ENCODE measurements at places on chromosomes 2 and 18.

DNA sequence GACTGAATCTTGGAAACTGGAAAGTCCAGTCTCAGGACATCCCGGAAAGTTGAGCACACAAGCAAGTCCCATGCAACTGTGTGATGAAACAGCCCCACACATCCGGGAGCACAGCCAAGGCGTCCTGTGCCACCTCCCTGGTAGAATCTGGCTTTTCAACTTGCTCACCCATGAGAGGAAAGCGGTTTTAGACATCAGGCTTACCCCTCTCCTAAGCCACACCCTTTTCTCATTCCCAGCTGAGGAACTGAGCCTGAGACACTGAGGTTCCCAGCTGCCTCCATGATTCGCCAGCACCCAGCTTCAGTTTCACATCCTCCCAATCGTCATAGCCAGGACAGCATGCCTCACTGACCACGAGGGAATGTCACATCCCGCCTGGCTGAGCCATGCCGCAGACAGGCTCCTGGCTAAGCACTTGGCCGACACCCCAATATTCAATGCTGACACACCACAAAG is 60.3 kb downstream of the STEAP3 start:
- DNase-seq, result no peak

- DNase-seq, result no peak
Observed at GRCh38 chr18:44625386-44625785, 55.3 kb upstream of the SETBP1 start.

- DNase-seq, result peak; percentile 66
Observed at GRCh38 chr2:168773719-168774521, 28.5 kb upstream of the NOSTRIN start.

GRCh38 chr2:138356178-138356577 is 145.4 kb upstream of the SPOPL start:
- DNase-seq, result no peak

DNA sequence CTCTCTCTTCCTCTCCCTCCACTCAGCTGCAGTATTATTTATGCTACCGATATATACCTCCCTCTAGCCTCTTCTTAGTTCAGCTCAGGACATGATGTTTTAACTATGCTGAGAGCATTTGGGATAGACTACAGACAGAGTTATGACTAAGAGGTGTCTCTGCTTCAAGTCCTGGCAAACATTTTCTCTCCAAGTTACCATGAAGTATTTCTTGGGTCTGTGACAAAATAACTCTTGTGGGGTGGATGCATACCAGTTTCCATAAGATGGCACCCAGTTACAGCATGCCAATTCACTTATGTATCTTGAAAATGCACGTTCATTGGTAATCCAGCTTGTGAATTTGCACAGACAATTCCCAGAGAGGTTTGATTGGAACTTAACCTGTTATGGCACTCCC is 737.6 kb downstream of the SLC4A3 start:
- no peak for DNase-seq

DNA sequence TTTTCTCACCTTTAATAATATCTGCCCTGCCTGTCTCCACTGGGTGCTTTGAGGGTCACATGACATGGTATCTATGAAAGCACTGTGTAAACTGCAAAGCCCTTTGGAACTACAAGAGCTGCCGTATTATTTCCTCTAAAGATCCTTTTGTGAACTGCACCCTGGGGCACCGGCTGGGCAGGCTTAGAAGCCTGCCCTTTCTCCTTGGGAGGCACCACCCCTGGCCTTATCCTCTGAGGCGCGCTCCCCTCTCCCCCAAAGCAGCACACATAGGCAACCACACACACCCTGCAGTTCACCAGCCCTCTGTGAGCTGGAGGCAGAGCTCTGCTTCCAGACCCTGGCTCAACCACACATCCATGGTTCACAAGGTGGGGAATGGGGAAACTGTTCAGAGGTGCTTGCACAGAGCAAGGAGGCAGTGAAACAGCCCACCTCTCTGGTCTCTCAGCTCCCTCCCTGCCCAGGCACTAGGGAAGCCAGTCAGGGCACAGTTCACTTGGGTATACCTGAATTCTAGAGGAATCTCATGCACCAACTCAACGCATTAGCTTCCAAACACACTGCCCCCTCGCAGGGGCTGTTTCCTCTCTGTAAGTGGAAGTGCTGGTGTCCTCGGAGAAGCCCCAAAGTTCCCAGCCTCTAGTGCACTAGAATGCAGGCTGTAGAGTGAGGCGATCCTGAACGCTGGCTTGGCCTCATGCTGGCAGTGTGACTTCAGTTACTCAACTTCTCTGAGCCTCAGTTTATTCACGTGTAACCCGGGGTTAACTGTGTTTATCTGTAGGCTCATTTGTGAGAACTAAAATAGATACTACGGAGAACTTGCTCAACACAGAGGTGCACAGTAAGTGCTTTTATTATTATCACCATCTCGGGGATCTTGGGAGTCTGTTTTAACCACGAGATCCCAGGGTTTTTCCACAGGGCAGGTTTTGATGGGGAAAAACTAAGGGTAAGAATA is 11.0 kb downstream of the SIGLEC15 start:
- DNase-seq, result no peak

DNA sequence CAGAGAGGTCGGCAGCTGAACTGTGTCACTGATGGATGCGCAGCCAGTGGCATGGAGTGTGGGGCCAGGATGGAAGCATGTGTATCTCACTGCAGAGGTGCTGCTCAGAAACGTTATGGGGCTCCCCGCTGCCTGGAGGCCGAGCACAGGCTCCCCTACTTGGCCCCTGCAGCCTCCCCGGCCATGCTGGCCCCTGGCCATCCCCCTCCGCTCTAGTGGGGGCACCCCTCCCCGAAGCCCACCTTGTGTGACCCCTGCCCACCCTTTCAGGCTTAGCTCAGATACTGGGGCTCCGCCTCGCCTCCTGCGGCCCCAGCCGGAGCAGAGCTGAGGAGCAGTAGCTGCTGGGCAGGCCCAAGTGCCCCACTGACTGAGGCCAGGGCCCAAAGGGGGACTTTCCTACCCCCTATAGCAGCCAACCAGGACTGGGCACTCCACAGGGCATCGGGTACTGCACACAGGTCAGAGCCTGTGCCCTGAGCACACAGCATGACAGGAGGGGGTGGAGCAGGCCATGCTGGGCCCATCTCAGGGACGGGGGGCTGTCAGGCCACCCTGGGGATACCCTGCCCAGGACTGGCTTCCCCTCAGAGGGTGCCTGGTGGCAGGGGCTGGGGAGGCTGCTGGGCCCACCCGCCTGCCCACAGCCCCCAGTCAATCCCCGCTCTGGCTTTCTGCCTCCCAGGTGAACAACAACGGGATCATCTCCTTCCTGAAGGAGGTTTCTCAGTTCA is 31.3 kb downstream of the SNED1 start:
- DNase-seq, result no peak

DNA sequence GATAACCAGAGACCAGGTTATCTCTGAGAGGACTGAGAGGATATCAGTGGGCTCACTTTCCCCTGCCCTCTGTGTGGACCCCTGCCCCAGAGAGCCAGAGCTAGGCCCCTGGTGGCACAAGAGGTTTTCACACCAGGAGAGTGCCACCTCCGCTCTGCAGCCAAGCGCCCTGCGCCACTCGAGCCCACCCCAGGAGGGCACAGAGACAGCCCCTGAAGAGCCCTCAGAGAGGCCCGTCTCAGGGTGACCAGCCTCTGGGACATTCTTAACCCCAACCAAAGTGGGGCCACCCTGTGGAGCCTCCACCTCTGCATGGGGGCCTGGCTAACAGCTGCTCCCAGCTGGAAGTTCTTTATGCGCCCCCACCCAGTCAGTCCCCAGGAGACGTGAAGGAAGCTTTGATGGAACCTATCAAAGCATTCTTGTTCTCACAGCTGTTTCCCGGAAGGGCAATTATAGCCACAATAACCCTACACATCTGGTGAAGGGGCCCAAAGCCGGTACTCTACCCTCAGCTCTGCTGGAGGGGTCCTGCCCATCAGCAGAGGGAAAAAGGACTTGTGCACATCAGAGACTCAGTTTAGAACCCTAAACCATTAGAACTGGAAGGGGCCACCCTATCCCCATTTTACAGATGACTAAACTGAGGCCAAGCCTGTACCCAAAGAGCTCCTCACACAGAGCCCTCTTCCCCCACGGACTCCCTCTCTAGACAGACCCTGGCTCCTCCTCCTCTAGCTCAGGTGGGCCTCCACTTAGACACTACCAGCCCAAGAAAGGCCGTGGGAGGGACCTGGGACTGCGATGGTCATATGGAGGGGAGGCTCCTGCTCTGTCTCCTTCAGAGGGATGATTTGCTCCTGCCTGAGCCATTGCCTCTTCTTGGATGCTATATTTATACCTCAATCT is 101.1 kb downstream of the ZFP36L2 start:
- no peak for DNase-seq

DNA sequence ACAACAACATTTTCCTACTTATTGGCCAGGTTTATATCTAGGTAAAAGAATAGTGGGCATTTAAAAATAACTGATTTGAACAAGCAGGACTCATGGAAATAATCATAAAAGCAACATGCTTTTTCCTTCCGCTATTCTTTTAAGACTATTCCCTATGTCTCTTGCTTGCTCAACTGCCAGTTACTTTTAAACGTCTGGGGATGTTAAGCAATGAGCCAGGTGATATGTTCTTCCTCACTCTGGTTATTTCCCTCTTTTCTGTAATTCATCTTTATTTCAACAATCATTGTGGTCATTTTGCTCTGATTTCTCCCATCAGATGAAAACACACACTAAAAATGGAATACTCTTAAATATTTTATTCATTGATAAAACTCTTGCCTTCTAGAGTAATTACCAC is 33.4 kb upstream of the SLC8A1 start:
- DNase-seq, result no peak

DNA sequence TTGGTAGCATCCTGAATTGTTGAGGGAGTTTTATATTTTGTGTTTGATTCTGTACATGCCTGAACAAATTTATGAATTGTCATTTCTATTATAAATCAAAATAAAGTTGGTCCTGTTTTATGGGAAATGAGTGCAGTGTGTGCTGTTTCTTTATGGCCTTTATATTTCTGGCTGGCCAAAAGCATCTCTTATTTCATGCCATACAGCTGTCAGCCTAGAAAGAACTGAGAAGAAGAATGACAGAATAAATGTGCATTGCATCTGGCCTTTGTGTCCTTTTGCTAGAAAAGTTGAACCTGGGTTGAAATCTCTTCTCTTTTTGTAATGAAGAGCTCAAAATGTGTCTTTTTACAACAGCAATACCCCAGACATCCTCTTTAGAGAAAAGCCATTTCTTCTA is 474.7 kb upstream of the LRATD1 start:
- no peak for DNase-seq

- DNase-seq, result no peak
Observed at GRCh38 chr2:240168546-240169361, 28.3 kb upstream of the OTOS start.

DNA sequence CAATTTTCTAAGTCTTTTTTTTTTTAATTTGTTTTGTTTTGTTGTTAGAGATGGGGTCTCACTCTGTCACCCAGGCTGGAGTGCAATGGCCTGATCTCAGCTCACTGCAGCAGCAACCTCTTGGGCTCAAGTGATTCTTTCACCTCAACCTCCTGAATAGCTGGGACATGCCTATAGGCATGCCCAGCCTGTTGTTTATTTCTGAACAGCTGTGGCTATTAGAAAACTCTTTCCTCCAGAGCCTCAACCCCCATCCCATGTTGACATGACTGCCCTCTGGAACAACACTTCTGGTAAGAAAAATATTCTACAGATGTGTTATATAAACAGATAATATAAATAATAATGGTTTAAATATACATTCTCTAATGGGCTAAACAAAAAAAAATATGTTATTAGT is 44.4 kb upstream of the TWSG1 start:
- no peak for DNase-seq

GRCh38 chr2:60612033-60612432 is 58.6 kb upstream of the BCL11A start:
- no peak for DNase-seq

GRCh38 chr18:13488281-13488929 is 238.0 kb downstream of the FAM210A start:
- no peak for DNase-seq

- DNase-seq, result no peak
Observed at GRCh38 chr2:127081826-127082633, 24.9 kb downstream of the BIN1 start.

DNA sequence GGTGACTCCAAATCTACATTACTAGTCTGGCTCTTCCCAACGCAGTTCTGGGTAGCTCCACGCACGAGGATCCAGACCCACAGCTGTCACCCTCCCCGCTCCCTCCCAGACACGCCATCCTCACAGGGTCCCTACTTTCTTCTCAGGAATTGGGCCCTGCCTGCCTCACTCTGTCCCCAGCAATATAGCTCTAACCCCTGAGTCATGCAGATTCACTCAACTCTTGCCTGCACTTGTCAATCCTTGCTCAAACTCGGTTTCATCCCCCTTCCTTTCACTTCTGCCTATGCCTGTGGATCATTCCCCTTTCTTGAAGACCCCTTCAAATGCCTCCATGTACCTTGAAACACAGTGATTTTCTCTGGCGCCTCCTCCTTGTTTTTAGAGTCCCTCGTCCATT is 5.0 kb downstream of the ST8SIA5 start:
- no peak for DNase-seq

DNA sequence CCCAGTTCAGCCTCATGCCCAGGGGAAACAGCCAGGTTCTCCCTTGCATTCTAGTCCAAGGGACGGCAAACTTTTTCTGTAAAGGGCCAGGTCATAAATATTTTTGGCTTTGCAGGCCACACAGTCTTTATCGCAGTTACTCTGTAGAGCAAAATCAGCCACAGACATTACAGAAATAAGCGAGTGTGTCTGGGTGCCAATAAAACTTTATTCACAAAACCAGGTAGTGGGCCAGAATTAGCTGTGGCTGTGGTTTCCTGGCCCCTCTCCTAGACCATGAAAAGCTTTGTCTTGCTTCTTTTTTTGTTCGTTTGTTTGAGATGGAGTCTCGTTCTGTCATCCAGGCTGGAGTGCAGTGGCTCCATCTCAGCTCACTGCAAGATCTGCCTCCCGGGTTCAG is 80.1 kb downstream of the EIPR1 start:
- no peak for DNase-seq

DNA sequence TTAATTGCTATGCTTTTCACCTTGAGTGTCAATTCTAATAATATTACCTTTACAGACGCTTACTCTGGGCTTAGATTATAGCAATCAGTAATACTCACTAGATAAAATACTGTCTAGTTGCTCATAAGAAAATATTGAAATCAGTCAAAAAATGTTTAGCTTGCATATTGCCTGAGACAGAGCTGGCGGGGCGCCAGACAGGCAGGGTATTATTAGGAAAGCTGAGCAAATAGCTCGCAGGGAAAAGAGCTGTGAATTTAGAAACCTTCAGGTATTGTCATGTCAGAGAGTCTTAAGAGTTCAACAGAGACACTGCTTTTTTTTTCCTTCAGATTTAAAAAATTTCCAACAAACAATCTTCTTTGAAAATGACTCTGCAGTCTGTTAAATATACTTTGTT is 118.4 kb downstream of the MEIS1 start:
- peak; percentile 41 for DNase-seq

- no peak for DNase-seq
Observed at GRCh38 chr2:42835577-42836371, 43.4 kb upstream of the HAAO start.

DNA sequence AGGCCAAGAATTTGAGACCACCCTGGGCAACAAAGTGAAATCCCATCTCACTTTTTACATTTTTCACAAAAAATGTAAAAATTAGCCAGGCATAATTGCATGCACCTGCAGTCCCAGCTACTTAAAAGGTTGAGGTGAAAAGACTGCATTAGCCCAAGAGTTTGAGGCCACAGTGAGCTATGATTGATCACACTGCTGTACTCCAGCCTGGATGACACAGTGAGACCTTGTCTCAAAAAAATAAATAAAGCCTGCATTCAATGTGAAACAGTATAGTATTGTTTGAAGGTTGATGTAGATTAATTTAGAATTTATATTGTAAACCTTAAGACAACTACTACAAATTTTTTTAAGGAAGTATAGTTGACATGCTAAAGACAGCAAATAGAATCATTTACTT is 53.5 kb downstream of the TBC1D8 start:
- no peak for DNase-seq

GRCh38 chr2:69225933-69226332 is 161.1 kb downstream of the GFPT1 start:
- DNase-seq, result no peak

All from BE2C (cell line).